Fibroblast of pulmonary artery (primary cell): ENCODE measurements at places on chromosomes 6 and 20.

GRCh38 chr6:149896491-149896890 lies 1.4 kb downstream of the RAET1E start:
- DNase-seq: peak; percentile 37

- DNase-seq: peak; percentile 19
Observed at GRCh38 chr6:4967301-4968030, 36.4 kb downstream of the RPP40 start.

GRCh38 chr20:8306937-8307336 lies 174.9 kb downstream of the PLCB1 start:
- no peak for DNase-seq

DNA sequence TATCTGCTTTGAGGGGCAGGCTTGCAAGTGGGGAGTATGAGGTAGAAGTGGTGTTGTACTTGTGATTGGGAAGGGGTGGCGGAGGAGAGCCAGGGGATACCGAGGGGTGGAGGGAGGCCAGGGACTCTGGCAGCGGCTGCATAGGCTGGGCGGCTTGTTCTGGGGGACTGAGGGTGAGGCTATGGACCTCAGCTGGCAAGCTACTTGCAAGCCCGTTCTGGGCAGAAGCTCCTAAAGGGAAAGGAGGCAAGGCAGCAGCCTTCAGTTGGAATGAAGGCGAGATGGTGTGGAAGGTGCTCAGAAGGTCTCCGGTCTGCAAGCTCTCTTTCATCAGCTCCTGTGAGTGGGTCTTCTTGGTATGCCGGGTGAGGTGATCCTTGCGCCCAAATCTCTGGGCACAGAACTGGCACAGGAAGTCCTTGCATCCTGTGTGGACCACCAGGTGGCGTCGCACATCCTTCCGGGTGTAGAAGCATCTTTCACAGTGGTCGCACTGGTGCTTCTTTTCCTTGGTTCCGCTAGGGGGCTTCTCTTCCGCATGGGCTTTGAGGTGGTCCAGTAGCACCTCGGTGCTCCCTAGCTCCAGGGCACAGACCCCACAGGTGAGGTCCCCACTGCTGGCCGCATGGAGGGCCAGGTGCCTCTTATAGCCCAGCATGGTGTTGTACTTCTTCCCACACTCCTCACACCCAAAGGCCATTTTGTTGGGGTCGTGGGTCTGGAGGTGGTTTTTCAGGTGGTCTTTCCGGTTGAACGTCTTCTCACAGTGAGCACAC lies 66.0 kb downstream of the PLAGL1 start:
- peak; percentile 65 for DNase-seq

- peak; percentile 70 for DNase-seq
Observed at GRCh38 chr6:89763550-89763949, 56.0 kb downstream of the MDN1 start.

GRCh38 chr6:148306286-148306685 lies 36.4 kb upstream of the SASH1 start:
- DNase-seq: no peak
